Sigmoid colon (tissue), 7 donors: ENCODE measurements at places on chromosomes 6 and 20. TPM values are rescaled to one million over a fixed set of nuclear protein-coding genes. Genes with fewer than 3 reads are reported as not detected.

The MAN1A1 gene
- polyA plus RNA-seq, result 25.7 TPM

The RCAN2 gene
- 5.0 TPM for polyA plus RNA-seq

DNA sequence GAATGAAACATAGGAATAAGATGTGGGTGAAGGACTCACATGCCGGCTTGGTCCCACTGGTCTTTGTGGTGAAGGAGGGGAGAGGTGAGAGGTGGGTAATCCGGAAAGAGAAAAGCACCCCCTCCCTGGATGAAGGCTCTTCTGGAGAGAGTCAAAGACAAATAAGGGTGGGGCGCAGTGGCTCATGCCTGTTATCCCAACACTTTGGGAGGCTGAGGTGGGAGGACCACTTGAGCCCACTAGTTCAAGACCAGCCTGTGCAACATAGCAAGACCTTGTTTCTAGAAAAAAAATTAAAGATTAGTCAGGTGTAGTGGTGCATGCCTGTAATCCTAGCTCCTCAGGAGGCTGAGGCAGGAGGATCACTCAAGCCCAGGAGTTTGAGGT is 3.1 kb downstream of the LTB start:
- peaks cover 21% of the 10 kb centered on the region for H3K4me1 ChIP-seq
- H3K27ac ChIP-seq, result no peak overlapping the region
- H3K4me3 ChIP-seq, result no peak overlapping the region
- H3K27me3 ChIP-seq, result no peaks in the 10 kb centered on the region
- no peaks in the 10 kb centered on the region for H3K36me3 ChIP-seq
- DNase-seq, result no peak

DNA sequence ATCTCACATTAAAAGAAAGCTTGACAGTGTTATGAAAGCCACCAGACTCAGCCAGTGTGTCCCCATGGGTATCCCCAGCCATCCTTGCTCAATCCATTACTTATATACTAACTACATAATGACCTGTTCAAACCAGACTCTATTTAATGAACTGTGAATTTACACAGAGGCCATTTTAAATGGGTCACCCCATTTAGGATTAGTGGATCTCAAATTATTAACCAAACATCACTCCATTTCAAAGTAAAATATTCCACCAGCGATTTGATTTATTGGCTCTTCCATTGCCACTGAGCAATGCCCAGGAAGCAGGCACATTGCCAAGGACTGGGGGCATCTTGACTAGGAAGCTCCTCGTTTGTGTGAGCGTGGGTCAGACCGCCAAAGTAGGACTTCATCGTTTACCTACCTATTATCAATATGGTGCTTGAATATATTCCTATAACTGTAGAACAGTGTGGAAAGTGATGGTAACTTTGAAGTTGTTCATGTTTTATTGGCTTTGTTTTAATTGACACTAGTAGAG is 15.5 kb upstream of the NPEPL1 start:
- no peak overlapping the region for H3K27ac ChIP-seq
- H3K36me3 ChIP-seq, result peaks cover 40% of the 10 kb centered on the region
- H3K27me3 ChIP-seq, result no peaks in the 10 kb centered on the region
- no peak overlapping the region for H3K4me3 ChIP-seq

The GGTLC1 gene
- not detected for polyA plus RNA-seq

The SGK2 gene
- polyA plus RNA-seq, result 114 TPM

DNA sequence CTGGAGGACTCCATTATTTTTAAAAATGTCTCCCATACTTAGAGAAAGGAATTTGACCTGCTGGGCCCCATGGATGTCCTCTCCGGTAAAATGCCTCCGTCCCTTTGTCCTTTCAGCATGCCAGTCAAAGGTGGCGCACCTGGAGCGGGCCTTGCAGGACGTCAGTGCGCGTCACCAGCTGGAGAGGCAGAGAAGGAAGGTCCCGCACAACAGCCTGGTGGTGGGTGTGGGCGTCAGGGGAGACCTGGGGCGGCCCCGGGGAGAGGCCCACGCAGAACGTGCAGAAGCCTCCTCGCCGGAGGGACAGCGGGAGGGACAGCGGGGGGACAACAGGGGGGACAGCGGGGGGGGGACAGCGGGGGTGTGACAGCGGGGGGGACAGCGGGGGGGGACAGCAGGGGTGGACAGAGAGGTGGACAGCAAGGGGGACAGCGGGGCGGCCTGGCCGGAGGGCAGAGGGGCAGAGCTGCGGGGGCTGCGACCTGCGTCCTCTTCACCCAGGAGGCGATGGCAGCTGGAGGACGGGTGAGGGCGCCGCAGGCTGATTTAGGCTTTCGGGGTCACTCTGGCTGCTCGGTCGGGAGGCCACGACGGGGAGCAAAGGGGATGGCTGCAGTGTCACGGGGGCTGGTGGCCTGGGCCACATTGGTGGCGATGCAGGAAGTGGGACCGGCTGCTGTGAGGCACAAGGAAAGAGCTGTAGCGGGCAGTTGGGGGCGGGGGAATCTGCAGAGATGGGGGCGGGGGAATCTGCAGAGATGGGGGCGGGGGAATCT is 859 bp upstream of the KIF25 start:
- no peaks in the 10 kb centered on the region for H3K4me1 ChIP-seq
- DNase-seq, result no peak
- H3K4me3 ChIP-seq, result no peak overlapping the region
- H3K27ac ChIP-seq, result no peak overlapping the region
- no peaks in the 10 kb centered on the region for H3K36me3 ChIP-seq
- peaks cover 34% of the 10 kb centered on the region for H3K27me3 ChIP-seq

DNA sequence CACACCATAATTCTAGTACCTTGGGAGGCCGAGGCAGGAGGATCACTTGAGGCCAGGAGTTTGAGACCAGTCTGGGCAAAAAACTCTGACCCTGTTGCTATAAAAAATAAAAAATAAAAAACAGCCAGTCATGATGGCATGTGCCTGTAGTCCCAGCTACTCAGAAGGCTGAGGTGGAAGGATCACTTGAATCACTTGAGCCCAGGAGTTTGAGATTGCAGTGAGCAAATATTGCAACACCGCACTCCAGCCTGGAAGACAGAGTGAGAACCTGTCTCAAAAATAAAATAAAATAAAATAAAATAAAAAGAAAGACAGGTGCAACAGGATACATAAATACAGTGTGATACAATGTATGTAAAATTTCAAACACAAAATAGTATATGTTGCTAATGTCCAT is 154.5 kb downstream of the OTOR start:
- H3K4me3 ChIP-seq, result no peak overlapping the region
- H3K4me1 ChIP-seq, result no peaks in the 10 kb centered on the region
- H3K27me3 ChIP-seq, result no peaks in the 10 kb centered on the region
- H3K27ac ChIP-seq, result no peak overlapping the region
- no peaks in the 10 kb centered on the region for H3K36me3 ChIP-seq

- no peaks in the 10 kb centered on the region for H3K36me3 ChIP-seq
- H3K27ac ChIP-seq, result no peak overlapping the region
- H3K27me3 ChIP-seq, result no peaks in the 10 kb centered on the region
- H3K4me3 ChIP-seq, result no peak overlapping the region
Measured at GRCh38 chr6:165178056-165178455, 131.3 kb downstream of the C6orf118 start.

- H3K4me3 ChIP-seq, result no peak overlapping the region
- DNase-seq, result no peak
- no peak overlapping the region for H3K27ac ChIP-seq
- H3K36me3 ChIP-seq, result no peaks in the 10 kb centered on the region
- H3K27me3 ChIP-seq, result no peaks in the 10 kb centered on the region
Measured at GRCh38 chr6:9627916-9628315, 787.0 kb downstream of the TFAP2A start.

DNA sequence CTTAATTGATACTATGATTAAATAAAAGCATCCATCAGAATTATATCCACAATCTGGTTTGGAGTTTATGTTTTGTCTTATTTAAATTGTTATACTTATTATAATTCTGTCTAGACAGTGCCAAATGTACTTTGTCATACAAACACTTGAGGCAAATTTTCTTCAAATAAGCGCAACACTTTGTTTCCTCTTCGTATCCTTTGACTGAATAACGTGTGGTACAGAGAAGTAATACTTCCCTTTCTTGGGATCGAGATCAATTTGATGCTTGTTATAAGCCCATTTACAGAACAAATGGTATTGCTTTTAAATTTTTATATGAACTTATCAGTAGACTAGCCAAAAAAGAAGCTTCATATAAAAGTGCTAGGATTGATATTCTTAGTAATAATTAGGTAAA is 111.0 kb downstream of the ATG5 start:
- no peaks in the 10 kb centered on the region for H3K36me3 ChIP-seq
- no peak overlapping the region for H3K27ac ChIP-seq
- no peaks in the 10 kb centered on the region for H3K27me3 ChIP-seq
- no peak overlapping the region for H3K4me3 ChIP-seq
